ENCODE measurements at places on chromosomes 5 and 9. TPM values are rescaled to one million over a fixed set of nuclear protein-coding genes. Genes with fewer than 3 reads are reported as not detected.

GRCh38 chr9:84924266-84924665 is 254.7 kb downstream of the NTRK2 start:
- no peak overlapping the region for H3K27ac ChIP-seq
- no peaks in the 10 kb centered on the region for H3K4me1 ChIP-seq
- no peaks in the 10 kb centered on the region for H3K27me3 ChIP-seq
- no peak overlapping the region for H3K4me3 ChIP-seq
- DNase-seq, result no peak

DNA sequence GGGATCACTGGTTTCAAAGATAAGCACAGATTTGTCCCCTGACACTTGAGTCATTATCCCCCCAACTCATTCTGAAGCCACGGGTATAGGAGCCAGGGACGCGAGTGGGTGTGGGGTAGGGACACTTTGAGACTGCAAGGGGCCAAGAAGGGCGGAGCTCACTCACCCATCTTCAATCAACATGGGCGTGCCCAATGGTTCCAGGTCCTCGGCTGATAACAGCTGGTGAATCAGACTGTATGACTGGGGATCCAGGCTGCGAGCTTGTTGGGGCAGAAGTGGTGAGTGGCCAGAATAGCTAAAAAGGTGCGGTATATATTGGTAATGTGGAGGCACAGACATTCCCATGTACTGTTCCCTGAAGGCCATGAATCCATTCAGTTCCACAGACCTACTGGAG is 30.7 kb upstream of the NR5A1 start:
- no peak for DNase-seq
- no peaks in the 10 kb centered on the region for H3K27me3 ChIP-seq
- H3K36me3 ChIP-seq, result no peaks in the 10 kb centered on the region
- H3K4me1 ChIP-seq, result no peaks in the 10 kb centered on the region

GRCh38 chr9:83665580-83666200 is 42.1 kb downstream of the UBQLN1 start:
- DNase-seq, result no peak
- no peaks in the 10 kb centered on the region for H3K36me3 ChIP-seq
- H3K27ac ChIP-seq, result no peak overlapping the region

- DNase-seq, result no peak
- no peak overlapping the region for H3K4me3 ChIP-seq
- no peak overlapping the region for H3K27ac ChIP-seq
- H3K4me1 ChIP-seq, result no peaks in the 10 kb centered on the region
- H3K27me3 ChIP-seq, result no peaks in the 10 kb centered on the region
- H3K36me3 ChIP-seq, result no peaks in the 10 kb centered on the region
These were observed 87.3 kb upstream of the GNAQ start for GRCh38 chr9:78118742-78119473.

GRCh38 chr9:80156262-80156661 is 584.5 kb downstream of the TLE4 start:
- H3K27me3 ChIP-seq, result no peaks in the 10 kb centered on the region
- no peaks in the 10 kb centered on the region for H3K36me3 ChIP-seq
- no peak overlapping the region for H3K4me3 ChIP-seq
- H3K4me1 ChIP-seq, result peaks cover 4% of the 10 kb centered on the region
- no peak overlapping the region for H3K27ac ChIP-seq
- no peak for DNase-seq

GRCh38 chr9:107739601-107740082 is 250.1 kb upstream of the KLF4 start:
- H3K27me3 ChIP-seq, result no peaks in the 10 kb centered on the region
- H3K4me3 ChIP-seq, result no peak overlapping the region
- no peaks in the 10 kb centered on the region for H3K36me3 ChIP-seq

SMARCA2 gene
- 242 TPM for total RNA-seq

NPR3 gene
- 6.7 TPM for total RNA-seq
